Cortex of kidney (tissue), 1 donor: ENCODE measurements at places on chromosomes 2 and 18.

GRCh38 chr2:240571314-240571973 lies 3.2 kb downstream of the RNPEPL1 start:
- no peak for DNase-seq

DNA sequence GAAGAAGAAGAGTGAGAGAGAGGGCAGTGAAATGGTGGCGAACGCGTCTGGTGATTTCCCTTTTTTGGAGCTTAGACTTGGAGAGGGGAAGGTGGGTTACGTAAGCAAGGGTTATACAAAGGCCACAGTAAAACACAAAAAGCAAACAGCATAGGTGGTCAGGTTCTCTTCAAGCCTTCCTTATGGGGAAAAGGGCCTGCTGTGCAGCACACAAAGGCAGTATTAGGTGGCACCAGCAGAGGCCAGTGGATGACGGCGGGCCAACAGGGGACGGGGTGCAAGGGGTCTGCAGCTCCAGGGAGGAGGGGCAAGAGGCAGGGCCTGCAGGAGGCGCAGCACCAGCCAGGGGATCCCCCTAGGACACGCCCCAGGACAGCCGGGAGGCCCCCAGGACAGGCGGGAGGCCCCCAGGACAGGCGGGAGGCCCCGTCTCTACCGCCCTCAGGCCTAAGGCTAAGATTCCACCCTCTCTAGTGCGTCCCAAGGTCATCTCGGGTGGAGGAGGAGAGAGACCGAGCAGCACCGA lies 32.6 kb upstream of the NPC1 start:
- no peak for DNase-seq

- no peak for DNase-seq
Measured at GRCh38 chr2:74019516-74019915, 34.8 kb downstream of the TET3 start.

- DNase-seq: no peak
Measured at GRCh38 chr2:98346311-98347236, at the start of gene CNGA3. Gene CNGA3, plus strand, starts transcription at chr2:98346456. Its CDS starts 23,520 bp downstream, at chr2:98369976.

DNA sequence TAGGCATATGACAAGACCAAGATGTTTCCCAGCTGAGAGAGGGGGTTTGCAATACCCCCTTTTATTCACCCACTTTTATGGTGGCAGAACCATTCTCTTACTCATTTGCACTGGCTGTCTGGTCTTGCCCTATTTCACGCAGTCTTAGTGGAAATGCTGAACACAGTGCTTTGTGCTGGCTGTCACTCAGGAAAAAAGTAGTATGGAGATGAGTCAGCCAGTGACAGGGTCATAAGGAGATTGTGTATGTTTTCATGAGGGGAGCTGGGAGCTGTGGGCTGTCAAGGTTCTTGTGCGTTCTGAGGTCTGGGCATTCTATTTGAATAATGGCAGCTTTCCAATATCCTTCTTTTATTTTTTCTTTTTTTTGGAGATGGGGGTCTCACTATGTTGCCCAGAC lies 10.9 kb upstream of the CNRIP1 start:
- no peak for DNase-seq

- no peak for DNase-seq
Measured at GRCh38 chr2:112493048-112493447, 11.1 kb downstream of the TTL start.

- DNase-seq: no peak
Measured at GRCh38 chr18:3333056-3333720, 71.3 kb downstream of the MYL12B start.

DNA sequence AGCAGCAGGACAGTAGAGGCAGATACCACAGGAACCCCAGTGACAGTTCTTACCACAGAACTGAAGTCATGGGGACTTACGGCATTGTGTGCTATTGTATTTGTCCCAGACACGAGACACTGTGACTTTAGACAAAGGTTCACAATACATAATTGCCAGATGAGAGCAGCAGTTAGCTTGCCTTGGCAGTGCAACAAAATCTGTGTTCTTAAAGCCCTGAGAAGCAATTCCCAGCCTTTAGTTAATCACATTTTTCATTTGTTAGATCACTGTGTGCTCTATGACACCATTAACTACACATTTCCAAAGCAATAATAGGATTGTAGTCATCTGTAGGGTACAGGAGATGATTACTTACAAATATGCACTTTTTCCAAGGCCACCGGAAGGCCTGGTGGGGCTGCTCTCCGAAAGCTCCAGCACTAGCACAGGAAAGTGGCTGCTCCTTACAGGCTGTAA lies 97.5 kb upstream of the LDLRAD4 start:
- no peak for DNase-seq

DNA sequence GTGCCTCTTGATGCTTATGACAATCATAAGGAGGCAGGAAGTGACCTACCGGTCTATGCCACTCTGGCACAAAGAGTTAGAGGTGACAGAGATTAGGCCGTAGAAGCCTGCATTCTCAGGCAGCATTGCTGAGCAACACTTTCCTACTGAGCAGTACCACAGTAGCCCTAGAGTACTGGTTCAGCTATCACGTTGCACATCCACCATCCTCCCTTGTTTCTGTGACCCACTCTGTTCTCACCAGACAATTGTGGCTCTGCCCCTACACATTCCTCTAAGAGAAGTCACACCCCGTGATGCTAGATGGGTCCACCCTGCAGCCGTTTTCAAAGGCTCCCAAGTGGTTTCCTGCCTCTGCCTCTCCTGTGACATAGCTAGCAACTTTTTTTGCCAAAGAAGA lies 22.6 kb upstream of the SUCLG1 start:
- no peak for DNase-seq

DNA sequence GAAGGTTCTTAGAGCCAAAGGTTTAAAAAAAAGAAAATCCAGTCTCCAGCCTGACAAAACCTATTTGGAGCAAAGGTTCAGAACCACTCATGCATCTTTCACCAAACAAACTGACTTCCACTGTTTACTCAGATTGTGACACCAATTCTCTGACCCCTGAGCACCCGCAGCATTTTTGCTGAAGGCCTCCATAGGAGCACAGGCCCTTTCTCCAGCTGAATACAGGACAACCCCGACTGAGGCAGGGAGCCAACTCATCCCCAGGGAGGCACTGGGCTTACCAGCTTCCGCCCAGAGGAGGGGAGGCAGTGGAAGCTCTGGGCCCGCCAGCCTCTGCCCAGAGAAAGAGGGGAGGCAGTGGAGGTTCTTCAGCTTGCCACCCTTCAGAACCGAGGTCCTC lies 51.0 kb upstream of the CNGA3 start:
- no peak for DNase-seq

GRCh38 chr2:241692448-241692847 lies 5.8 kb upstream of the DTYMK start:
- DNase-seq: no peak

DNA sequence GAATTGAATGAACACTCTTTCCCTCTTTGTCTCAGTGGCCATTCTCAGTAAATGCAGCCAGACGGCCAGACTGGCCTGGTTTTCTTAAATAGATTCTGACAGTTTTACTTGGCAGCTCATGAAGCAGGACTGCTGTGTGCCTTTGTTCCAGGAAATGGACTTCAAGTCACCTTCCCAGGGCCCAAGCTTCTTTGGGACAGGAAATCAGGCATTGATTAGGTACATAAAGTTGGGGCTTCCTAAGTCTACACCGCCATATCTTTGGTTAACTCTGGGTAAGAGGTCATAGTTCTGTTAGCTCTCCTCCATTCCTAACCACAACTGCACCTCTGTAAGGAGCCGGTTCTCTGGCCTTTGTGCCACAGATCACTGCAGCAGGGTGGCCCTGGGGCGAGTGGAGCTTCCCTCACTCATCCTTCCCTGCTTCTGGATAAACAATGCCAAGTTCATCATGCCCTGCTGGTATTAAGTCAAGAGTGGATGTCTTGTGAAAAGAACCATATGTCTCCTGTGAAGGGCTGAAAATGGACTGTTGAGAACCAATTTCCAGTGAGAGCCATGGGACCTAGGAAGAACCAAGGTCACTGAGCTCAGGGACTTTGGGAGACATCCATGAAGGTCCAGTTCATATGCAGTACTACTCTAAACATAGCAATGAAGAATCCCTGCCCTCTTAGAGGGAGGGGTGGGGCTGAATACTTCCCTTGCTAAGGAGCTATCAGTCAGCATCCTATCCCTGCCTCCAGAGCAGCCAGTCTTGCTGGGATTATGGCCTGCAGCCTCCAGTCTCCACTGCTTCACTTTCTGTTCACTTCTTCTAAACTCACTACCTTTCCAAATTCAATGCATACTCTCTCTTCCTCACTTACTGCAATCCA lies 122.6 kb upstream of the XPO1 start:
- no peak for DNase-seq

DNA sequence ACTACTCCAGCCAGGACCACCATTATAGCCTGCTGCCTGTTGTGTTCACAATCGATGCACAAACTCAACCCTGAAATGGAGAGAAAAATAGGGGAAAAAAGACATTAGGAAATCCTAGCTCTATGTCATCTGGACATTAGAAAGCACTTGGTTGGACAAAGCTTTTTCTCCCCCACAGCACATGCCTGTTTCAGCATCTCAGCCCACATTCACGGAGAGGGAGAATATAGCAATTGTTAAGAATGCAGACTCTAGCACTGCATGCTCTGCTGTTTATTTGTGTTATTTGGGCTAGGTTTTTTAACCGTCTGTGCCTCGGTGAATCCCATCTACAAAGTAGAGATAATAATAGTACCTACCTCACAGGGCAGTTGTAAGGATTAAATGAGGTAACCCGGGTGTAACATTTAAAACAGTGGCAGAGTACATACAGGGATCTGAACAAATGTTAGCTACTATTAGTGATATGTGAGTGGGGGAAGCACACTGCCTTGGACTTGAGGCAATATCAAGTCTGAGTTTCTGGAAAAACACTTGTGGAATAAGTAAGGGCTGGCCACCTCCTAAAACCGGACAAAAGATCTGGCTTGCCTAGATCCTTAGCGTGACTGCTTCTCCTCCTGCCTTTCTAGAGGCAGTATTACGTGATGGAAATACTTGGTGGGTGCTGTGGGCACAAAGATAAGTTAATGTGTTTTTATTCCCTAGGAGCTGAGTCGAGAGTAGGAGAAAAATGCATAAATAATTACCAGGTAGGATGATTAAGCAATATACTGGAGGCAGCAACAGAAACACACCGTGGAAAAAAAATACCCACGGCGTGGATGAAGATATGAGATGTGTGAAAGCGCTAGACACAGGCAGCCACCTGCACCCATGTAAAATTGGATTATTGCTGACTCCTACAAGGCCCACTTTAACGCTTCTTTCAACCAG lies 1.0 kb upstream of the PPP1CB start:
- DNase-seq: no peak

- no peak for DNase-seq
Measured at GRCh38 chr2:128327180-128327964, 8.7 kb upstream of the HS6ST1 start.

DNA sequence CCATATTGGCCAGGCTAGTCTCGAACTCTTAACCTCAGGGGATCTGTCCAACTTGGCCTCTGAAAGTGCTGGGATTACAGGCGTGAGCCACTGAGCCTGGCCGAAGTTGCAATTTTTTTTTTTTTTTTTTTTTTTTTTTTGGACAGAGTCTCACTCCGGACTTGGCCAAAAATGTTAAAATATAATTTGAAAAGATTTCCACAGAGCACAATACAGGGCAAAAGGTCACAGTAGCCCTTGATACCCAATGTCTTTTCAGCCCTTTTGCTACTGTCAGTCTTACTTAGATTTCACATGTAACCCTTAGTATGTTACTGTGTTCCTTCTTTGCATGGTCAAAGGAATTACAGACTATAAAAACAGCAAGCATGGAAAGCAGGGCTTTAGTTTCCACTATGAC lies 42.6 kb upstream of the MAPRE2 start:
- DNase-seq: no peak

DNA sequence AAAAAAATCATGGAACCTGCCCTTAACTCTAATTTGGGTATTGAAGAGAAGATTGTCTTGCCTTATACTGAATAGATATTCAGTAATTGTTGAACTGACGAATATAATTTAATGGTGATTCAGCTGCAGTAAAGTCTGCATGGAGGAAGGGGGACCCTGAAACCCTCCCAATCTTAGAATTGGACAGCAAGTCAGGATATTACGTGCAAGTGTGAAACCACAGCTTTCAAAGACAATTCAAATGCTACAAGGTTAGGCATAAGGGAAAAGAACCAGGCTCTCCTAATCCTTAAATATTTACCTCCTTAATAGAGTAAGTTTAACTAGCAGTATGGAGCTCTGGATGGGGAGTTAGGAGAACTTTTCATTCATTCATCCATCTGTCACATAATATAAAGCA lies 226.9 kb upstream of the TNP1 start:
- DNase-seq: no peak

DNA sequence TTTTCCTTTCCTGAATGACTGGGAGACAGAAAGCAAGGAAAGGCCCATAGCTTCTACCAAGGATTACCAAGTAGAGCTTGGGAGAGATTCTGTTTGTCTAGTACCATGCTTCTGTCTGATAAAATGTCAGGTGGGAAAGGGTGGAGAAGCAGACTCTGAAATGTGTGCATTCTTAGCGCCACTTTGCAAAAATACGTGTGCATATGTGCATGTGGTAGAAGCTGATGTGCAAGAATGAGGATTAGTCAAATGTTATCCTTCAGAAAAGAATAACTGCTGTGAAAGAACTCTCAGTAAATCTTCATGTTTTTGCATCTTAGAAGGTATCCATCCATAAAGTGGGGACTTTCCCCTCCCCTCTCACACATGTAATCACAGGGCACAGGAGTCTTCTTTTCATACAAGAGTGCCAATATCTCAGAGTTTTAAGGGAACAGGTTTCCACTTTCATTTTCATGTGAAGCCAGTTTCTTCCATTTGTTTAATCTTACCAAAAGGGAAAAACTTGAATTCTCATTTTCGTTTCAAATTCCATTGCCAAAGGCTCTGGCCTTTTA lies 15.4 kb upstream of the DGKD start:
- no peak for DNase-seq

GRCh38 chr2:160156665-160157064 lies 43.4 kb downstream of the ITGB6 start:
- no peak for DNase-seq

GRCh38 chr2:144523596-144524117 lies 3.7 kb upstream of the ZEB2 start:
- DNase-seq: no peak

GRCh38 chr2:27829791-27830190 lies 58.3 kb downstream of the MRPL33 start:
- DNase-seq: no peak

DNA sequence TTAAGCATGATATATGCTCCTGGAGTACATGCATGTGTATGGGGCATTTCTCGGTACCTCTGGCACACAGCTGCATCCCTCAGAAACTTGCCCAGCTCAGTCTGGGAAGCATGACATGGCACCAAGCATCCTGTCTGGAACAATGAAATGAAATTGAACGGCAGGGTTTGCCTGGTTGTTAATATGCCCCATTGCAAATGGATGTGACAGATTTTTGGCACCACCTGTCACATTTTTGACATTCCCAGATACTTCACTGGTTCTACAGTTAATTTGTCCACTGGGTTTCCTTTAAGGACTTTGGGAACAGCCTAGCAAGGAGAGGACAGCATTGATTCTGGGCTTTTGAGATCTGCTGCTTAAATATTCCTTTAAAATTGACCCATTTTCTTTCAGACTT lies 305.8 kb downstream of the TSN start:
- no peak for DNase-seq

GRCh38 chr18:13628211-13628610 lies 98.1 kb downstream of the FAM210A start:
- no peak for DNase-seq

- DNase-seq: no peak
Measured at GRCh38 chr2:72031346-72032110, 116.1 kb downstream of the CYP26B1 start.
